ENCODE measurements at places on chromosomes 6 and 20.

GRCh38 chr6:134138226-134138975 is 86.0 kb upstream of the SLC2A12 start:
- DNase-seq = no peak

DNA sequence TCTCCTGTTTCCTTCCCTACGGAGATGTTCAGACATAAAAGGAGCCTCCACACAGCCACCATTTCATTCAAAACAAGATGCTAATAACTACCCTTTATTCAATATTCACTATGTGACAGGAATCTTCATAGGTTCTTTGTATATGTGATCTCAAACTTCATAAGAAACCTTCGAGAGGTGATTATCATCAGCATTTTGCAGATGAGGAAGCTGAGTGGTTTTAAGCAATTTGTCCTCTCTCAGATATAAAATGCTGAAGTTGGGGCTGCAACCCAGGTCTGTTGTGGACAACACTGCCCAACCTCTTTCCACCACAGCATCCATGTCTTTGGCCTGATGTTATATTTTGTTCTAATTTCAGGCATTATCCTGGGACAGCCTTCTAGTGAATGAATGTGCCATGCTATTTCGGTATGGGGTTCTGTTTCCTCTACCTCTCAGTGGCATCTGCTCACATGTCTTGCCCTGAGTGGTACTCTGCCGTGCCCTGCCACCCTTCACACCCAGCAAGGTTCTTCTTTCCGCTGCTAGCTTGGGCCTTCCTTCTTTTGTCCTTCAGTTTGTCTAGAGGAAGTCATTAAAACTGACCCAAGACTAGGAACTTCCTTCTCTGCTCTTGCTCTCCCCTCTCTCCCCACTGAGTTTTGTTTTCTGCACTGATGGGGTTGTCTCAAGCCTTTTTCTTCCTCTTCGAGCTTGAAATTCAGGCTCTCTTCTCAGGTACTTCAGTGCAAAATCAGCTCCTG is 300.9 kb upstream of the PRDM1 start:
- DNase-seq = no peak

GRCh38 chr20:1469925-1470571 is 3.4 kb upstream of the NSFL1C start:
- peak; percentile 98 for DNase-seq

DNA sequence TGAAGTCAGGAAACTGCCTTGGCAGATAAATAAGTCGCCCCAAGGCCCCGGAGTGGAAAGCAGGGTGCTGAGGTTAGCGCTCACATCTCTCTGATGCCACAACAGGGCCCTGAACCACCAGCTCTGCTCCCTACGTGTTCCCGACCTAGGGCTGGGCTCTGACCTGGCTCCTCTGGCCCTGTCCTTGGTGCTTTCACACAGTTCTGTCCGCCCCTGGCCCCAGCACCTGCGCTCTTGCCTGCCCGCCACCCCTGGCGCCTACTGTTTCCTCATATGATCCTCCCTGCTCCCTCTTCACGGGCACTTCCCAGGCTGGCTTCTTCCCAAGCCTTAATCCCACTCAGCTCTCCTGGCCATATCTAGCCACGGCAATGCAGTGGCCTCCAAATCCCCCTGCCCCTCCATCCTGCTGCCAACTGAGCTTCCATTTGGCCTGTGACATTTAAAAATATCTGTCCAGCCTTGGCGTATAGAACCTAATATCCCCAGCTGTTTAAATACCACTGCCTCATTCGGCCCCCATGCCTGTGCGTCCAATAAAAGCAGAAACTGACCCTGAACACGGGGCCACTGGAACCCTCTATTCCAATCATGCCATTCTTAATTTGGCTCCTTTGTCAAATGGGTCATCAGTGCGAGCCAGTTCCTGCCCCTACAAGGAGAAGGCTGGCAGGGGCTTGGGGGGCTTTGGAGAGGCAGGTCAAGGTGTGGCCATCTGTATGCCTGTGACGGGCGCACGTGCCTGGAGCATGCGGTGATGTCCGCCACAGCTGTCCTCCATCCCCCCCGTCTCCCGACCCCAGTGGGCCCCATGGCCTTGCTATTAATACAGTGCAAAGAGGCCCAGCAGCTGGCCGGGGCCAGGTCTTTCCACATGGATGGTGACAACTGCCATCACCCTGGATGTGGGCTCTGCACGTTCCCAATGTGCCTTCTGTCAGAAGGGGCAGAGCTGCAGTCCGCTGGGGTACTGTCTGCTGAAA is 27.7 kb downstream of the GNAS-AS1 start:
- DNase-seq = no peak

DNA sequence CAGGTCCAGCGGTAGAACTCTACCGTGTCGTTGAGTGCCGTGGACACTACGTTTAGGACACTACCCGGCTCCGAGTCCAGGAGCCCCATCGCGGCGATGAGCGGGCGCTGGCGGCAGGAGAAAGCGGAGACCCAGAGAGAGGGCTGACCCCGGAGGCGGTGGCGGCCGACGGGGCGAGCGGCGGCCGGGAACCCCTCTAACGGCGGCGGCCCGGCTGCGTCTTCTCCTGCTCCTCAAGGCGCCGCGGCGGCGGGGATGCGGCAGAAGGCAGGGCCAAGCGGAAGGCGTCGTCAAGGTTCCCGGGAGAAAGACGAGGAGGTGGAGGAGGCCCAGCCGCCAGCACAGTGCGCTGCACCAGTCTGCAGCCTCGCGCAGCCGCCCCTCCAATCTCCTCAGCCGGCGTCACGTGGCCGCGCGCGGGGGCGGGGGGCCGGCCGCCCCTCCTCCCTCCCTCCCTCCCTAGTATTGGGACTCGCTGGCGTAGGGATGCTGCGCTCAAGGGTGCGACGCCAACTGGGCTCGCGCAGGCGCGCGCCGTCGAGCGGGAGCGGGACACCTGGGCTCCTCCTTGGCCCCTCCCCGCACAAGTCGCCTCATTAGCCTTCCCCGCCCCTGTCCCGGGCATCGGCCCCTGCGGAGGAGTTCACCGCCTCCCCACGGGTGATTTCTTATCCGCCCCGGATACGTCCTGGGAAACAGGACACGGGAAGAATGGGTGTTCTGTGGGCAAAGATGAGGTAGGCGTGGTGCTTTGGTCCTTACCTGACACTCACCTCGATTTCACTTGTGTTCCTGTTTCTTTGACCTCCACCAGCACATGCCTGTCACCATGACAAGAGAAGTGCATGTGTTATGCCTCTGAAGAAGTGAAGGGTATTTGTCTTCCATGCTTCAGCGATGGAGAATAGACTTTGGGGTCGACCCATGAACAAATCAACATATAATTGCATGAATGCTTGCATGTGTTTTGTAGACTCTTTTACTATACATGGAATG is at the start of gene ELOVL4:
Gene ELOVL4 (minus strand): TSS at position 363 of the 996 bp plus-strand sequence. CDS start 274 bp downstream, at position 89.
- DNase-seq = peak; percentile 7

- DNase-seq = peak; percentile 66
Measured at GRCh38 chr20:50372770-50373088, 137.5 kb upstream of the PTPN1 start.

DNA sequence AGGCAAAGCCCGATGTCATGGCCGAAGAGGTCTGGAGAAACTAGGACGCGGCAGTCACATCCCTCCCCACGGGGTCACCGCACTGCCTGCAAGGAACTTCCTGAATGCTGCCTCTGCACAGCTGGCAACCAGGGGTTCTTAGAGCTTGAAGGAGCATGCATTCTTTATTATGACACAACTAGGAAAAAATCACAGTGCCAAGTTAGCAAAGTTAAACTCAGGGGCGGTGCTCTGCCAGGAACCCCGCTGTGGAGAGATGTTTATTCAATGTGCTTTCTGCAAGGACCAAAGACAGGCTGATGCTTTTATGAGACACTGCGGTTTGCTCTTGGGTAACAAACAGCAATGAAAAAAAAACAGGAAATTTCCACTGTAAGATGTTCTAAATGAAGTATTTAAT is 287.3 kb upstream of the FOXQ1 start:
- peak; percentile 51 for DNase-seq

DNA sequence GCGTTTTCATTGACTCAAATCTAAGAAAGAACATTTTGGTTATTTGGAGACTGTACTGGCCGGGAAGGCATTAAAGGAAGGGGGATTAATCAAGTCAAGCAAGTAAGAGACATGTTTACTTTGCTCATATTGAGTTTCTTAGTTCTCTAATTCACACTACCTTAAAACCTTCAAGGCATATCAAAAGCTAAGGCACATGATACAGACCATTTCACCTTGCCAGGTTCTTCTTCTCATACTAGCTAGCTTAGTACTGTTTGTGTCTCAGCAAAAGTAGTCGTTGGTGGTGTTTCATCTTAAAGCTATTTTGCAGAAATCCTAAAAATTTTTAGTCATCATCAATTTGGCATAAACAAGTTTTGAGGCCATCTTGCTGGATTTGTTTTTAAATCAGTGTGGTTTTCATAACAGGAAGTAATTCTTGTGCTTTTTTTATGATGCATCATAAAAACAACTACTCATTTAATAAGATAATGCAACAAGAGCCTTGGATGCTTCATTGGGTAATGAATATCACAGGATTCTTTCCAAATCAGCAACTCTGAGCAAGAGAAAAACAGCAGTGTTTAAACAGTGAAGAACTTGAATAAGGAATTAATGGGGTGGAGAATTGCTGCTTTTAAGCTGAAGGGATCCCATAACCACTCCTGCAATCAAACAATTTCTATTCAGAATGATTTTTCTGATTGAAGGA is 425.3 kb downstream of the EPM2A start:
- no peak for DNase-seq

GRCh38 chr20:60206259-60206658 is 248.0 kb downstream of the CDH26 start:
- DNase-seq = peak; percentile 27

DNA sequence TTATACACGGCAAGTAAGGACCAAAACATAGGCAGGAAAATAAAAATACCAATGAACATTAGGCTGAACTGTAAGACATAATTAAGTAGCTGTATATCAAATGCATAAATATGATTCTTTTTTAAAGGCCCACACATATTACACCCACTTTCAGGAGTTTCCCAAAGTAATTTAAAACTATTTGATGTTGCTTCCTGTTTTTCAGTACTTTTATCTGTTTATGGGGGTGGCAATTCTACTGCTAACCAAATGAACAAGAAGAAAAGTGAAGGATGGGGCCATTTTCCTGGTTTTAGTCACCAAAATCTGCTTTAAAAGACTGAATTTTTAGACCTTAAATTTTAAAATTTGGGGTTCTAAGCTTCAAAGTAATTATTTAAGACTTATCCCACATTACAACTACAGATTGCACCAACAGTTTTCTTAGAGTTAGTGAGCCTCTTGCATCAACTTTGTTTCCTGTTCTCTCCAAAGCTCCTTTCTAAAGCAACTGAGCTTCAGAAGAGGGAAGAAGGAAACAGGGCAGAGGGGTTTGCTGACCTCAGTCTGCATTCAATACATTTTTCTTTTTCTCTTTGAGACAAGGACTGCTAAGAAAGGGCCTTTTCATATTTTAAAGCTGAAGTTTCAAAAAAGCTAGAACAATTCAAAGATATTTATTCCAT is 191.0 kb downstream of the BACH2 start:
- no peak for DNase-seq

GRCh38 chr20:51595058-51595532 is 52.6 kb upstream of the NFATC2 start:
- DNase-seq = peak; percentile 90

GRCh38 chr20:60101201-60101890 is 143.1 kb downstream of the CDH26 start:
- no peak for DNase-seq

GRCh38 chr20:51137461-51137860 is 114.6 kb upstream of the KCNG1 start:
- no peak for DNase-seq

DNA sequence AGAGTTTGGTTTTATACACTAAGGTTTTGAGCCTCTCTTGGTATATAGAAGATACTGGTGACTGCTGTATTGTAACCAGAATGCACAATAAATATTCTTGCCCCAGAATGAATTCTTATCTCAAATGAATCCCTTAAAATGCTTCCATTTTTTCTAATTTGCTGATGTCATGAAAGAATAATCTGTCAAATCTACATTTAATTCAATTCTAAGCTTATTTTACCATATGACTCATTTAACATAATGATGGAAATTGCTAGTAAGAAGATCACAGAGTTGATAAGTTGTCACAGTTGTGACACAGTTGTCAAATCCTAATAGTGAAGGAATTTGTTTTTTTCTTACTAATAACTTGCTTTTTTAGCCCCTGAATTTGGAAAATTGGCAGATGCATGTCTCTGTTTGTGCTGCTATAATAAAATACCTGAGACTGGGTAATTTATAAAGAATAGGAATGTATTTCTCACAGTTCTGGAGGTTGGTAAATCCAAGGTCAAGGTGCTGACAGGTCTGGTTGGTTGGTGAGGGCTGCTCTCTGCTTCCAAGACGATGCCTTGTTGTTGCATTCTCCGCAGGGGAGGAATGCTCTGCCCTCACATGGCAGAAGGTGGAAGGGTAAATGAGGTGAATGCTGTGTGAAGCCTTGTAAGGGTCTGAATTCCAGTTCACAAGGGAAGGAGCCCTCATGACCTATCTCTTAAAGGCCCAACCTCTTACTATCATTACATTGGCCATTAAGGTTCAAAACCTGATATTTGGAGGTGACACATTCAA is 4.7 kb downstream of the ECT2L start:
- no peak for DNase-seq

DNA sequence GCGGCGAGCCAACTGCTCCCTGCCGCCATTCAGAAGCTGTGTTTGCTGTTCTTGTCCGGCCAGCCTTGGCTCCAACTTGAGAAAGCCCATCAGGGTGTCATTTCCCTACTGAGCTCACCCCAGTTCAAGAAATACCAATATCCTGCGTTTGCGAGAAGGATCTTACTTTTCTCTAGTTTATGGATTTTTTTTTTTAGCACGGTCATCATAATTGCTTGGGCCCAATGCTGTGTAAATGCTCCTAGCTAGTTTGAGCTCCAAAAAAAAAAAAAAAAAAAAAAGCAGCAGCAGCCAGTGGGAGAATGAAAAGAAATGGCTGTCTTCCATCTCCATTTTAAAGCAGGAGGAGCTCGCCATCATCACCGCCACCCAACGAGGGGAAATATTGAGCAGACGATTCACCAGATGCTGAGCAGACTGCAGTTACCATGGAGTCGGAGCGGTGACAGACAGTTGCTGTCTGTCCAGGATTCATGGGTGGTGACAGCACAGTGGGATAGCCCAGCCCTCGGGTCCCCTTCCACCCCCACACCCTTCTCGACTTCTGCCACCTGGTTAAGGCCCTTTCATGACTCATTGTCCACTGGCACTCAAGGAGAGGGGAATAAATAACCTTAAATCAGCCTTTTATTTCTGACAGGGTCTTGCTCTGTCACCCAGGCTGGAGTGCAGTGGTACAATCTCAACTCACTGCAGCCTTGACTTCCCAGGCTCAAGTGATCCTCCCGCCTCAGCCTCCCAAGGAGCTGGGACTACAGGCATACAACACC is 132.4 kb upstream of the SNX9 start:
- no peak for DNase-seq

- peak; percentile 42 for DNase-seq
Measured at GRCh38 chr6:120378582-120379220, 955.6 kb downstream of the TBC1D32 start.

GRCh38 chr20:32964575-32964974 is 39.7 kb downstream of the SUN5 start:
- DNase-seq = no peak
